ENCODE measurements at places on chromosomes 5 and 9. TPM values are rescaled to one million over a fixed set of nuclear protein-coding genes. Genes with fewer than 3 reads are reported as not detected.
A peak's percentile ranks its signal among the peaks of the same experiment; 100 is the strongest.

GRCh38 chr5:95216136-95216955, 68.5 kb downstream of the MCTP1 start:
- DNase-seq = no peak

- DNase-seq = no peak
Observed at GRCh38 chr5:102583276-102584124, 84.7 kb upstream of the SLCO6A1 start.

NDUFB6 gene
- 18.1 TPM for total RNA-seq

GRCh38 chr5:62718324-62718723, 139.7 kb downstream of the LRRC70 start:
- no peak for DNase-seq

RAI14 gene
- 18.9 TPM for total RNA-seq

MTREX gene
- total RNA-seq = 35.4 TPM

GRCh38 chr5:79464695-79465332, 49.1 kb downstream of the HOMER1 start:
- no peak for DNase-seq

CTXN3 gene
- not detected for total RNA-seq

DNA sequence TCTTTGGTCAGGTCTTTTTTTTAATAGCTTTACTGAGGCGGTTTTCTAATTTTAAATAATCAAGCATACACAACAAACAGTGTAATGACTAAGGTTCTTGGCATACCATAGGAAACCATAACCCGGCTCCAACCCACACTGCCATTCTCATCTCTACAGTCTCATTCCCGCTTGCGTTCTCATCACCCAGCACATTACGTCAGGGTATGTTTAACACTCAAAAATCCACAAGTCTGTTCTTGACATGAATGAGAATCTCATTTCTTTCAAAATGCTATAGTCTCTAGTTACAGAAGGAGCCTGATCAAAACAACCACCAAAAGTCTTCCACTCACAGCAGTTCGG, 505 bp downstream of the C5orf34 start:
- no peak for DNase-seq

- no peak for DNase-seq
Observed at GRCh38 chr9:109728686-109729300, 51.2 kb upstream of the PALM2AKAP2 start.

LCN9 gene
- total RNA-seq = not detected

- DNase-seq = no peak
Observed at GRCh38 chr9:129889941-129890717, 54.9 kb downstream of the USP20 start.

DNA sequence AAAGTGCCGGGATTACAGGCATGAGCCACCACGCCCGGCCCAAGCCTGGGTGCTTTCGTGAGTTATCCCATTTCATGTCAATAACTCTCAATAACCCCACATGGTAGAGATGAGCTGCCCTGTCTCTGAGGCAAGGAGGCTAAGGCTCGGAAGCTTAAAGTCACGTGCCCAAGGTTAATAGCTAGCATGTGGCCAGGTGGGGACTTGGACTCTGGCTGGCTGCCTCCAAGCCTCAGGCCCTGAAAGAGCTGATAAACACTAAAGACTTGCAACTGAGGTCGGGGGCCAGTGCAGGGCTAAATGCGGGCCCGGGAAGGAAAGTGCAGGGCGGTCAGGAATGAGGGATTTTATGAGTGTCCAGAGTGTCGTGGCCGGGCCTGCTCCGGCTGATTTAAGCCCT, 30.9 kb upstream of the BARHL1 start:
- DNase-seq = no peak

CCDC171 gene
- 3.3 TPM for total RNA-seq

DNA sequence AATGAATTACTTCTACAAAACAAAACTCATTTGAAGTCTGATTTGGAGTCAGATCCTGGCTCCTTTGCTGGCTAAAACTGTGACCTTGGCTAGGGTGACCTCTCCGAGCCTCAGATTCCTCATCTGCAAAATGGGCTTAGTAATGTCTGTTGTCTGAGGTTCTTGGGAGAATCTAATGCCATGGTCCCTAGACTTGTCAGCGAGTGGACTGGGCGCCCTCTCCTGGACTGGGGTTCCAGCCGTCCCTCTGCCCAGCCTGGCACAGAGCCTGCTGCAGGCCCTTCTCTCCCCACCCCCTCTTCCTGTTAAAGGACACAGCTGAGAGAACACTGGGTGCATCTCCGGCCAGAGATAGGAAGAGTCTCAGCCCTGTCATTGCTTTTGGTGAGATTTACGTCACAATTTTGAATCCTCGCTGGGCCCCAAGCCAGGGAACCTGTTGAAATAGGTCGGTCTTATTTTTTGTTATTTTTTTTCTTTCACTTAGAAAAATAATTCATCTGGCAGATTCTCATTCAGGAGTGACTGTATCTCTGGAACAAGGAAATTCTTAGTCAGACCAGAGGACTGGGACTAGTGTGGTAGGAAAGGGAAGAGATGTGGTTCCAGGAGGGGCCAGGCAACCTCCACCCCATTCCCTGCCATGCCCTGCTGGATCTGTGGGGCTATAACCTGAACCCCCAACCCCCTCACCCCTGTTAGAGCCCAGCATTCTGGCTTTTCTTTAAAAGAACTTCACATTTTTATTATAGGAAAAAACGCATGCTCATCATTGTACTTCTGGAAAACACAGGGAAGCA, 48.2 kb upstream of the RPL26L1 start:
- DNase-seq = no peak

PCDHGA7 gene
- total RNA-seq = 1.6 TPM

SHC3 gene
- 0.52 TPM for total RNA-seq

DNA sequence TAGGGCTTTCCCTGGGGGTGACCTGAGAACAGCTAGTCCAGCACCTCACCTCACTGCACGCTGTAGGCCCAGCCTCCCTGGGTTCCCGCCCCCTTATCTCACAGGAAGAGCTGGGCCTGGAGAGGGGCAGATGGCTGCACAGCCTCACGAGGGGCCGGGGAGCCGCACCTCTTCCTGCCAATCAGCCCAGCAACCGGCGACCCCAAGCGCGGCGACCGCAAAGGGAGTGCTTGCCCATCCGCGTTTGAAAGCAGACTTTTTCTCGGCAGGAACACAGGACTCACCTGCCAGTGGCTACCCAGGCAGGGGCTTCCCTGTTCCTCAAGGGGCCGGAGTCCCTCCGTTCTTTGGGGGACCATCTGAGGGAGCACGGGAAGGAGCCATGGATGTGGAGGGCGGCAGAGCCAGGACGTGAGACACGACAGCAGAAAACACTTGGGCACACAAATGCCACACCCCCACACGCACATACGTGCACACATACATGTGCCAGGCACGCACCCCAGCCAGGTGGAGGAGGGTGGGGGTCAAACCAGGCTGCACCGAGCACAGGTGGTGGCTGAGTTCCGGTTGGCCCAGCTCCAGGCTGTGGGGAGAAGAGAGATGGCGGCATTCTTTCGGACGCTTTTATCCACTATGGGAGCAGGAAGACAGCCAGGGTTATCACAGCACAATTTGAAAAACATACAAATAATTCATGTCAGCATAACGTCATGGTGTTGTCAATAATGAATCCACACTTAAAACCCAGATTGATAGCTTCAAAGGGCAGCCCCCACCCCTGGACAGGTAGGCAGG, 11.3 kb downstream of the TMEM250 start:
- no peak for DNase-seq

- no peak for DNase-seq
Observed at GRCh38 chr5:170010595-170010994, 30.3 kb upstream of the INSYN2B start.

DNA sequence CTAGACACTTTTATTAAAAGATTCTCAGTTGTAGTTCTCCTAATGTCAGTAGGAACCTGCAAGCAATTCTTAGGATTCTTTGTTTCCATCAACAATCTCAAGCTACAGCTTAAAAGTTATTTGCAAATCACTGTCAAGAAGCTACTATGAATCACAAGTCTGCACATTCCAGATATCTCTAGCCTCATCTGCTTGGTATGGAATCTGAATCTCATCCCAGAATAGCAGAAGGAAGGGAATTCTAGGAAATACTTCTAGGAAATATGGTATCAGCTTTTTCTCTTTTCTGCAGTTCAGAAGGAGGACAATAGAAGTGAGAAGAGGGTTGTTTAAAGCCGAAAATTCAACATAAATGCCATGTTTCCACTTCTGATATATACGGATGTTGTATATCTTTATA, 792.2 kb upstream of the CDH9 start:
- DNase-seq = no peak

DNA sequence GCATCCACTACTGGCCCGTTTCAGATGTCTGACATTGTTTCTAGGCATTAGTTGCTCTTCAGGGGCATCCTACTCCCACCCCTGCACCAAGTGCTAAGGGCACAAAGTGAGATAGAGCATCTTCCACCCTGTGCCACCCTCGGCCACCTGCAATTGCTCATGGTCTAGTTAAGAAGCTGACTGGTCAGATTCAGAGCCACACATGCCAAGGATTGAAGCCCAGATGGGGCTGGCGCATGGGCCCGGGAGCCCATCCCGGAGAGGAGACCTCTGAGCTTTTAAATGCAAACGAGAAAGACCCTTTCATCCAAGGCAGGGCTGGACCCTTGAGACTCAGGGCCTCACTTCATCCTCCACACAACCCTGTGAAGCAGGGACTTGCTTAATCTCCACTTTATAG, 28.5 kb downstream of the HRH2 start:
- DNase-seq = no peak

- no peak for DNase-seq
Observed at GRCh38 chr5:115262011-115262320, 711 bp downstream of the PGGT1B start.

GRCh38 chr5:132259069-132259851, 1.8 kb downstream of the PDLIM4 start:
- peak; percentile 19 for DNase-seq

DNA sequence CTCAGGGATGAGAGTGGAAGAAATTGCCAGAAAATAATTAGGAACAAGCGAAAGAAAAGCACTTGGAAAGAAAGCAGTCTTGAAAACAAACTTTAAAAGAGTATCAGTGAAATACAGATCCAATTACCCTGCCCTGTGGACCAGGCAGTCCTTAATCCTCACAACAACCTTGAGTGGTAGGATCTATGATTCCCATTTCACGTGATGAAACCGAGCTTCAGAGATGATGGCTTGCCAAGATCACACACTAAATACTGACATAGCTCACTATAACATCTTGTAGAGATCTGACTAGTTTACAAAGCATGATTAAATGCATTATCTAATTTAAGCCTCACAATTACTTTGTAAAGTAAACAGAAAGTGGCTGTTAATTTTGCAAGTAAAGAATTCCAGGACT, 55.5 kb upstream of the ABCA1 start:
- no peak for DNase-seq

DNA sequence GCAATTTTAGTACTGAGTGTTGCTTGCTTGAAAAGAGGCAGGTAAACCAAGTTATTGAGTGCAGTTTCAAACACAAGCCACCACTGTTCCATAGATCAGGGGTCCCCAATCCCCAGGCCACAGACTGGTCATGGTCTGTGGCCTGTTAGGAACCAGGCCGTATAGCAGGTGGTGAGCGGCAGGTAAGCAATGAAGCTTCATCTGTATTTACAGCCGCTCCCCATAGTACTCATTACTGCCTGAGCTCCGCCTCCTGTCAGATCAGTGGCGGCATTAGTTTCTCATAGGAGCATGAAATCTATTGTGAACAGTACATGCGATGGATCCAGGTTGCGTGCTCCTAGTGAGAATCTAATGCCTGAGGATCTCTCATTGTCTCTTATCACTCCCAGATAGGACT, 41.5 kb upstream of the ABL1 start:
- no peak for DNase-seq

All from pancreas (tissue), 10 donors.